G401 (cell line): ENCODE measurements at places on chromosomes 4 and X. TPM values are rescaled to one million over a fixed set of nuclear protein-coding genes. Genes with fewer than 3 reads are reported as not detected.

The C4orf51 gene
- total RNA-seq, result not detected in 2 replicates

The CXCL1 gene
- total RNA-seq, result not detected in 2 replicates

The ZFX gene
- 10.8 and 14.2 TPM in 2 replicates for total RNA-seq

The EDA2R gene
- 5.8 and 8.3 TPM in 2 replicates for total RNA-seq

The FAM184B gene
- not detected in 2 replicates for total RNA-seq

The CXCL11 gene
- not detected in 2 replicates for total RNA-seq

The SUV39H1 gene
- 9.5 and 13.3 TPM in 2 replicates for total RNA-seq

The CENPE gene
- total RNA-seq, result 19.6 and 22.1 TPM in 2 replicates

The COL4A5 gene
- 0.24 and 3.7 TPM in 2 replicates for total RNA-seq

The SPATA18 gene
- total RNA-seq, result 0.37 TPM in 1 of 2 replicates, not detected in the other
